ENCODE measurements at places on chromosomes 4 and X.
A peak's percentile ranks its signal among the peaks of the same experiment; 100 is the strongest.

DNA sequence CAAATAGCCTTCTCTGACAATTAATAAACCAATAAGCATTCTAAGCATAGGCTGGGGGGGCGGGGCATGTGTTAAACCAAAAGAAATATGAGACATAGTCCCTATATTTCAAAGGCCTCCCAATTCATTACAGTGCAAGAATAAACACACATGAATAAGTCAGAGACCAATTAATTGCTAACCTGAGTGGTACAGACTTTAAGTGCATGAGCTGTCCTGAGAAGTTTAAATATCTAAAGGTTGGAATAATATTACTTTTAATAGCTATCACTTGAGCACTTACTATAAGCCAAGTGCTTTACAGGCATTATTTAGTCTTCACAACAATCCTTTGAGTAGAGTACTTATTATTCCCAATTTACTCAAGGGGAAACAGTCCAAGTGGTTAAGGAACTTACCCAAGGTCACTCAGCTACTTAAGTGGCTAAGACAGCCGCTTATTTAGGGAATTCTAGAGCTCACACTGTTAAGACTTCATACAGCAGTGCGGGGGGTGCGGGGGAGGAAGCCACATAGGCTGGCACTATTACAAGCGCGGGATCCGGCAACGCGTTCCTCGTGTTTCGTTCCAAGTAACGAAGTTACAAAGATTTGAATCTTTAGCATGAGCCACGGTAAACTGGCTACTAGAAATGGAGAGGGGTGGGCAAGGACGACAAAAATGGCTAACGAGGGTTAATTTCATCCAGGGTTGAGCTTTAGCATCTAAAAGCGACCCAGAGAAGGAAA, 1.4 kb downstream of the THOC2 start:
- peak; percentile 8 for DNase-seq

DNA sequence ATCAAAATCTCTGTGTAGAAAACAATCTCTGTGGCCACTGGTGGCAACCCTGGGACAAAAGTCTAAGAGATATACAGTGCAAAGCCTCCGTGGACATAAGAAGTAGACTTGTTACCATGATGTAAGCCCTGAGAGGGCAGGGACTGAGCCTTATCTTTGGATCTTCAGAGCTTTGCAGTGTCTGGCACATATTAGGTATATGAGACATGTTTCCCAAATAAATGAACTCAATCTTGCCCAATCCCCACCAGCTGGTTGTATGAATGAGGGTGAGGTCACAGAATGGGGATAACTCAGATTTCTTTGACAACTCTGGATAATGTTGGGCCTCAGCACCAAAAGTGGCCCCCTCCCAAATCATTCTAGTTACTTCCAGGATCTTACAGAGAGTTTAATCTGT, 511.4 kb upstream of the DIPK2B start:
- DNase-seq: no peak

GRCh38 chr4:70437197-70437596, 34.8 kb upstream of the MUC7 start:
- no peak for DNase-seq

GRCh38 chr4:146029147-146029546, 90.5 kb upstream of the ZNF827 start:
- no peak for DNase-seq

- no peak for DNase-seq
Measured at GRCh38 chr4:74368596-74368995, 3.7 kb downstream of the EREG start.

DNA sequence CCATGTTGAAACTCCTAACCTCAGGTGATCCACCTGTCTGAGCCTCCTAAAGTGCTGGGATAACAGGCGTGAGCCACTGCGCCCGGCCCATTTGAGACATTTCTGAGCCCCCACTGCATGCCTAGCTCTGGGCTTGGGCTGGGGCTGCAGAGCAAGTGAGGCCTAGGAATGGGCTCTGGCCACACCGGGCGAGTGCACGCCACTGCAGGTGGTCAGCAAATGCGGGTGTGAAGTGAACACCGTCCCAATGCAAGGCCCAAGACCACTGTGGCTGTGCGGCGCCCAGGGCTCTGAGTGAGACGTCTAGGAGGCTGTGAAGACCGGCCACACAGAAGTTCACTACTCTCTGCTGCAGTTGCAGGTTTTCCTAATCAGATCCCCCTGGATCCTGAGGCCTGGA, 9.5 kb downstream of the SH3TC1 start:
- no peak for DNase-seq

All from putamen (tissue), 1 donor.